ENCODE measurements at places on chromosomes 2 and 18.
A peak's percentile ranks its signal among the peaks of the same experiment; 100 is the strongest.

DNA sequence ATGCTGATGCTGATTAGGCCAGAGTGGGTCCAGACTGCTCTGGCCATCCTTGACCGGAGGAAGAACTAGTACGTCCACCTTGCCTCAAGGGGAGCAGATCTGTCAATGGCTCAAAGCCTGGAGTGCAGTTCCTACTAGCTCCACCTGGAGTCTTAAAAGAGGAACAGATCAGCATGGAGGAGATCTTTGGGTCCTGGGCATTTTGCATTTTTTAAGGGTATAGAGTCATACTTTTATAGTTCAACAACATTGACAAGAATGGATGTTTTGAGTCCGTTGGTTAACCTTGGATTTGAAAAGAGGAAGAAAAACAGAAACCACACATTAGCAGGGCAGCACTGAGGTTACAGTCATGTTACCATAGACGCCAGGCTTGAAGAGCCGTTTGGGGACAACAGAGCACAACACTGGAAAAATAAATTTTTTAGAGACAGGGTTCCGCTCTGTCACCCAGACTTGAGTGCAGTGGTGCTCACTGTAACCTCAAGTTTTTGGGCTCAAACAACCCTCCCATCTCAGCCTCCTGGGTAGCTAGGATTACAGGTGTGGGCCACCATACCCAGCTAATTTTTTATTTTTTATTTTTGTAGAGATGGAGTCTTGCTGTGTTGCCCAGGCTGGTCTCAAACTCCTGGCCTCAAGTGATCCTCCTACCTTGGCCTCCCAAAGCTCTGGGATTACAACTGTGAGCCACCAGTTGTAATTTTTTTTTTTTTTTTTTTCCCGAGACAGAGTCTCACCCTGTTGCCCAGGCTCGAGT lies 78.5 kb downstream of the PRKCE start:
- DNase-seq: peak; percentile 22

- DNase-seq: no peak
Measured at GRCh38 chr18:5969355-5969988, 74.2 kb upstream of the TMEM200C start.

DNA sequence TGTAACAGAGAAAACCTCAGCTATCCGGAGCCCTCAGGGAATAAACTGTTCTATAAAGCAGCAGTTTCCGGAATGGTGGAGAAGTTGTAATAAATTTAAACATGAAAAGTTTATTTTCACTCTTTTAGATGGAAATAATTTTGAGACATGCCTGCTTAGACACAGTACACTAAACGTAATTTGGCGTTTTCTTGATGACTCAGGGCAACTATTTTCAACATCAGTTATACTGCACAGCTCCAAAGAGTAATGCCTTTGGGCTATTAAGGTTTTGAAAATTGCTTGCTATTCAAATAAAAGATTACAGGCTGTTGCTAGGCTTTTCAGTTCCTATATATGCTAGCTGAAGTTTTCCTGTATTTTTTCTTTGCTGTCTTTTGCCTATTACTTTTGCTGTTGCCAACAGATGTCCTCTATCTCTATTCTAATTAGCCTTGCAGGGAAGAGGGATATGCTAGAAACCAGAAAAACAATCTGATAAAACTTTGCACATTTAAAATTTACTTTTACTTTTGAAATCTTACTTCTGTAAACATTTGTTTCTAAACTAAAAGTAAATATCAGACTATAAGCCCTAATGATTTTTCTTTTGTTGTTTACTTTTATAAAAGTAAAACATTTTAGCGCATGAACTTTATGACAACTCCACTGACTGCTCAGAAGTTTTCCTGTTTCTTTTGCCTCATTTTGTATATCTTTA lies 113.4 kb upstream of the WDSUB1 start:
- peak; percentile 34 for DNase-seq

GRCh38 chr2:30963184-30963583 lies 155.9 kb upstream of the CAPN13 start:
- DNase-seq: no peak

GRCh38 chr2:12928197-12928774 lies 211.6 kb downstream of the TRIB2 start:
- peak; percentile 73 for DNase-seq

- no peak for DNase-seq
Measured at GRCh38 chr2:26559556-26559955, 81.6 kb downstream of the CIB4 start.

DNA sequence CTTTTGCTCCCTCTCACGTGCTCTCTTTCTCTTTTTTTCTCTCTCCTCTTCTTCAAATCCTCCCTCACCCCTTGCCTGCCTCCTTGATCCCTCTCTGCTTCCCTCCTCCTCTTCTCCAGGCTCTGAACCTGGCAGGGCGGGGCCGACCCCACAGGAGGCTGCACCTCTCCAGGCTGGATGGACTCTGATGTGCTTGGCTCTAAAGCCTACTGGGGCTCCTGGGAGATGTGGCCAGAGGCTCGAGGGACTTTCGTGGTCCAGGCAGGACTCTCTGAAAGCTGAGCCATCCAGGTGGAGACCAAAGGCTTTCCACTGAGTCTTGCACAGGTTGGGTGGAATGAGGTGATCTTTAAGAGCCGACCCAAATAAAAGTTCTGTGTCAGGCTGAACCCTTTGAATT lies 25.4 kb downstream of the DYSF start:
- no peak for DNase-seq

DNA sequence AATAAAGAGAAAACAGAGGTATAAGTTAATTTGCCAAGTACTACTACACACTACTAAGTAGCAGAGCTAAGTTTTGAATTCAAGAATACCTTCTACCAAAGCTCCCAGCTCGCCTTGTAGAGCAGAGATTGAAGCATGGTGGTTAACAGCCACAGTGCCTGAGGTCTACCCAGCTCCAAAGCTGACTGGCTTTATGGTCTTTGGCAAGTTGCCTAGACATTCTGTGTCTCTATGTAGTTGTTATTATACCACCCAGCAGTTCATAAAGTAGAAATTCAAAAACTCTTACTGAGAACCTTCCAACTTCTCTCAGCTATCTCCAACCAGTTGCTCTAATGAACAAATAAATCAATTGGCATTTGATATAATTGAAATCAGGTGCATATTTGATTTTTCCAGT lies 87.8 kb downstream of the PDE11A start:
- DNase-seq: peak; percentile 24

DNA sequence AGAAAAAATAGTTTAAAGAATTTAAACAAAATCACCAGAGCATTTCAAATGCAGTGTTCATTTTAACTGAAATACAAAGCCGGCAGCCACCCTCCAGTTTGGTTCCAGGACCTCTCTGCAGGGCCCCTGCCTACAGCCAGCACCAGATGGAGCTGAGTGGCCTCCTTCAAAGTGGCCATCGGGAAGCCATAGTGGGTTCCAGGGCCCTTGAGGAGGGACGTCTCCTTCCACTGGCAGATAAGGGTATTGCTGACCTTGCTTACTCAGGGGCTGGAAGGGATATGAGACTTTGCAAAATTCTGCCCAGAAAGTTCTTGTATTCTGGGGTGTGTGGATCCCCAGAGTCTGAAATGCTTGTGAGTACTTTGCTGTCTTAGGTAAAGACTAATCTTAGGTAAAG lies 205.2 kb upstream of the APCDD1 start:
- no peak for DNase-seq

- DNase-seq: no peak
Measured at GRCh38 chr2:120317916-120318315, 28.0 kb upstream of the INHBB start.

- DNase-seq: peak; percentile 43
Measured at GRCh38 chr2:149169656-149170055, 131.2 kb downstream of the LYPD6B start.

DNA sequence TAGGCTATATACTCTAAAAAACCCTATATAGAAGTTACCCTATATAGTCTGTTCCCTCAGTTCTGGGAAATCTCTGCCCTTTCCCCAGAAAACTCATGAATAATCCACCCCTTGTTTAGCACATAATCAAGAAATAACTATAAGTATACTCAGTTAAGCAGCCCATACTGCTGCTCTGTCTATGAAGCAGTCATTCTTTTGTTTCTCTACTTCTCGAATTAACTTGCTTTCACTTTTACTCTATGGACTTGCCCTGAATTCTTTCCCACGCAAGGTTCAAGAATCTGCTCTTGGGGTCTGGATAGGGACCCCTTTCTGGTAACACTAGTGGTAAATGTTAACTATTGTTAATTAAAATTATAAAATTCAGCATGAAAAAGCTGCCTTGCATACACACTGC lies 17.4 kb upstream of the AP1S3 start:
- no peak for DNase-seq

All from amniotic epithelial cell (primary cell).